ENCODE measurements at places on chromosomes 4 and X.

GRCh38 chrX:16934185-16934584, 12.3 kb upstream of the REPS2 start:
- DNase-seq, result no peak

- DNase-seq, result no peak
Observed at GRCh38 chrX:87621697-87622096, 104.1 kb downstream of the KLHL4 start.

DNA sequence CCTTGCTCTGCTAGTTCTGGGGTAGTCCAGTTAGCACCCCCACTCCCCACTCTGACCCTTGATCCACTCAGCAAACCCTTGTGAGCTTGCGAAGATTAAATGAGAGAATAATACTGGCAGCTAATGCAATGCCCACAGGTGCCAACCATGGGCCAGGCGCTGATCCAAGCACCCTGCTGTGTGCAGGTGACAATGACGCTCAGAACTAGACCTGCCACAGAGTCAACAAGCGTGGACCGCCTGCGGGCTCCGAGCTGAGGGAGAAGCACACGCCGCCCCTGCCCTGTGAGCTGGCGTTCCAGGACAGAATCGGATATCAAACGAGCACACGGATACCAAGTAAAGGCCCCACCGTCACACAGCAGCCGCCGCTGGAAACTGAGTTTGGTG, 129.2 kb downstream of the FAM53A start:
- DNase-seq, result no peak

- DNase-seq, result no peak
Observed at GRCh38 chr4:147820975-147821374, 89.1 kb downstream of the ARHGAP10 start.

GRCh38 chr4:40185830-40186664, 10.8 kb upstream of the RHOH start:
- no peak for DNase-seq

All from hematopoietic multipotent progenitor cell treated with erythropoietin and hydrocortisone succinate and interleukin-3 and kit ligand, for 4 days (in vitro differentiated cells).